Cortex of kidney (tissue), 1 donor: ENCODE measurements at places on chromosomes 12 and 14.

DNA sequence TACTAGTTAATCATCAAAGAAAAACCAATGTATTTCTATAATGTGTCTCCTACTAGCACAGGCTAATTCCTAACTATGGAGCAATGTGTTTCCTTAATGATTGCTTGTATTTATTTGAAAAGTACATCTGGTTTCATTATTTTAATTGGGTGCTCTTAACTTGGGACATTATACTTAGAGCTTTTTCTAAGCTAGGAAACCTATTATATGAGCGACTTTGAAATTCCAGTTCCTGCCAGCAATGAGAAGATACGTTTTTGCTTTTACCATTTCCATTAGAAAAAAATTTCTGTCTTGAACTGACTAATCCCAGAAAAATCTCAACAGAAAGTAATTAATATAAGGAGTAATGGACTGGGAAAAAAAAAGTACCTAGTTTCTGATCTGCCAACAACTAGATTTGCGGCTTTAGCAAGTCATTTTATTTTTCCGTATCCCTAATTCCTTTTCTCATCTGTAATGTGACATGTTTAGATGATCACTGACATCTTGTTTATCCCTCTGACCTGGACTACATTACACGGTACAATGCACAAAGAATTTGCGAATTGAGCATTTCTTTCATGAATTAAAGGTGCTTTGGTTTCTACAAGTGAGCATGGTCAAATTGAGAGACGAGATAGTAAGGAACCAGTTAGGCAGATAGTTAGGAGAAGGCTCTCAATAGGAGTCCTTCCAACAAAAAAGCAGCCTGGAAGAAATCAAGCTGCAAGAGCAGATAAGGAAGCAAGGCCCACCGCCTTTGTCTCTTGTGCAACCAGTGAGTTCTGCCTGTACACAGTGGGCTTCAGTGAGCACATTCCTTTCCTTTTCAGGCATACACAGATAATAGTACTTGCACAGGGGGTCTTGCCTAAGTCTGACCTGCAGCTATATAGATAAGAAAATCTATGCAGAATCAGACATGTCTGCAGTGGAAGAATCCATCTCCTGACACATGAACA lies 1765.0 kb upstream of the FLRT2 start:
- DNase-seq = no peak

- no peak for DNase-seq
These were observed 6.0 kb downstream of the BICDL1 start for GRCh38 chr12:119994892-119995658.

- no peak for DNase-seq
These were observed 146.4 kb downstream of the PHETA1 start for GRCh38 chr12:111222523-111222922.

DNA sequence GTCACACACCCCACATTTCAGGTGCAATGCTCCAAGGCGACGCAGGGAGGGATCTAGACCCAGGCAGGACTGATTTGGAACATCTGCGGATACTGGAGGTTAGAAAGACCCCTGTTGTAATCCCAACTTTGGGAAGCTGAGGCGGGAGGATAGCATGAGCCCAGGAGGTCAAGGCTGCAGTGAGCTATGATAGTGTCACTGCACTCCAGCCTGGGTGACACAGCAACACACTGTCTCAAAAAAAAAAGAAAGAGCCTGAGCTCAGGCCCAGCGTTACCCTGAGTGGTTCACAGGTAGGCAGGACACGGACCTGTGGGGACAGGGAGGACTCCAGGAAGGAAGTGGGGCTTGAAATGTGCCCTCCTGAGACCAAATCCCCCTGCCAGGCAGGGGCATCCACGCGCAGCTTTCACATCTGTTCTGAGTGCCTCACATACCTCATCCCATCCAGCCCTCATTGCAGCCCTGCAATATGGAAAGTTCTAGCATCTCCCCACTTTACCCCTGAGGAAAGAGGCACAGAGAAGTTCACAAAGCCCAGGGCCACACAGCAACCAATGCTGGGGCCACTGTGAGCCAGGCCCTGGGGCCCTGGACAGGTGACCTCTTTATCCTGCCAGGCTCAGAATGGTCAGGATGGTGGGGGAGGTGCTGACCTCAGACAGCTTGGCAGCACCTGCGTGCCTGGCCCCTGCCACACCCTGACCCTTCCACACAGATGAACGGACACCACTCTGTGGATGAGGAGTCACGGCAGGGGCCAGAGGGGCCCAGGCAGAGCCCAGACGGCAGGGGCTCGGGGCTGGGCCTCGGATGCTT lies 34.1 kb downstream of the CCDC85C start:
- DNase-seq = no peak

DNA sequence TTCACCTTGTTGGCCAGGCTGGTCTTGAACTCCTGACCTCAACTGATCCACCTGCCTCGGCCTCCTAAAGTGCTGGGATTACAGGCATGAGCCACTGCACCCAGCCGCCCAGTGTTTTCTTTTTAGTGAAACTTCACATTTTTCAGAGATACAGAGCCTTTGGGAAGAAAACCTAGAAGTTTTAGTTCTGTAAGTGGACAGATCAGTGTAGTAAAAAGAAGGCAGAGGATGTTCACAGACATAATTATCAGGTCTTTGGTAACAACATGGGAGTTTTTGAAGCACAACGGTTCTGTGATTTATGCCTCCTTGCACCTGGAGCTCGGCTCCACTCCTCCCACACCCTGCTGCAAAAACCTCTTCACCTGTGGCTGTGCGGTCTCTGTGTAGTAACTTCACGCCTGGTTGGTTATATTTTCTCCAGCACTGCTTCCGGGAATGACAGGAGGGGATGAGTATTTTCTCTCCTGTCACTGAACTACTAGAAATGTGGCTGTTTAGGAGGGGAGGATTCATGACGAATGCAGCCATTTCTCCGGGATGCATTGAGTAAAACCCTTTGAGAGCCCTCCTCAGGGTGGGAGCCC lies 67.0 kb downstream of the ARF6 start:
- no peak for DNase-seq

GRCh38 chr12:47586952-47587669 lies 118.7 kb downstream of the RPAP3 start:
- DNase-seq = no peak

GRCh38 chr14:80996049-80996901 lies 40.9 kb downstream of the TSHR start:
- DNase-seq = no peak

DNA sequence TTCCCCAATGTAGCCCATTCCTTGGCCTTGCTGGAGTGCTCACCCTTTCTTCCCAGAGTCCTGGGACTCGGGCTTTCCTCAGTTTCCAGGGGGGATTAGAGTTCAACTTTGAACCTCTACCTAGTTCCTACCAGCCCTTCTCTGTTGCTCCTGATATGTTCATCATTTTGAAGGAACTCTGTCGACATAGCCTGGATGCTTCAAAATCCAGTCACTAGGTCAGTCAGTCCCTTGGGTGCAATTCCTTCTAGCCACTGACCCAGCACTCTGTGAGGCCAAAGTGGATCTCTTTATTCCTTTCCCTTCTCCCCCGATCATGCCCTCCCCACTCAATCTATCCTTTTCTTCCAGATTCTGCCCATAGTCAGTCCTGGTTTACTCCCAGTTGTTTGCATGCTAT lies 72.3 kb upstream of the TMCC3 start:
- DNase-seq = no peak
